ENCODE measurements at places on chromosomes 13 and 19. TPM values are rescaled to one million over a fixed set of nuclear protein-coding genes. Genes with fewer than 3 reads are reported as not detected.

SEMA6B gene
- polyA plus RNA-seq: not detected

PSG11 gene
- not detected for polyA plus RNA-seq

B3GNT8 gene
- polyA plus RNA-seq: 0.64 TPM

CNN1 gene
- not detected for polyA plus RNA-seq

PSG2 gene
- not detected for polyA plus RNA-seq

CEACAM8 gene
- polyA plus RNA-seq: not detected

ABCA7 gene
- polyA plus RNA-seq: 10.7 TPM

IRF3 gene
- 72.8 TPM for polyA plus RNA-seq

CYP2S1 gene
- polyA plus RNA-seq: not detected

- H3K4me3 ChIP-seq: no peak overlapping the region
- H3K36me3 ChIP-seq: no peaks in the 10 kb centered on the region
- H3K27ac ChIP-seq: no peak overlapping the region
- H3K27me3 ChIP-seq: no peaks in the 10 kb centered on the region
- no peaks in the 10 kb centered on the region for H3K4me1 ChIP-seq
Measured at GRCh38 chr13:50448535-50448998, 394.9 kb downstream of the DLEU7 start.

DNA sequence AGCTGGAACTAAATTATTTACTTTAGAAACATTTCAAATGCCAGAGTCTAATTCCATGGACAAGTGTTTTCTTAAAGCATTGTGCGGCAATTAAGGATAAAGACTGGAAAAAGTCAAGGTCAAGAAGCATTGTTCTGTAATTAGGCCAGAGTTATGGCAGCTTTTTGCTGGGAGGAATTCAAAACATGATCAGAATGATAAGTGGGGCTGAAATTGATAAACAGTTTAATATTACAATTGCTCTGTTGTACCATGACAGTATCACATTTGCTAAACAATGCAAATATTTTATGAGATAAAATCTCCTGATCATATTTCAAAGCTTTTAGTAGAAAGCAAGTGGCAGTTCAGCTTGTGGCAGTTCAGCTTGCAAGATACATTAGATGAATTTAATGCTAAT is 513.7 kb downstream of the GPC6 start:
- no peak overlapping the region for H3K27ac ChIP-seq
- no peak for DNase-seq
- H3K4me3 ChIP-seq: no peak overlapping the region
- H3K27me3 ChIP-seq: no peaks in the 10 kb centered on the region

DNA sequence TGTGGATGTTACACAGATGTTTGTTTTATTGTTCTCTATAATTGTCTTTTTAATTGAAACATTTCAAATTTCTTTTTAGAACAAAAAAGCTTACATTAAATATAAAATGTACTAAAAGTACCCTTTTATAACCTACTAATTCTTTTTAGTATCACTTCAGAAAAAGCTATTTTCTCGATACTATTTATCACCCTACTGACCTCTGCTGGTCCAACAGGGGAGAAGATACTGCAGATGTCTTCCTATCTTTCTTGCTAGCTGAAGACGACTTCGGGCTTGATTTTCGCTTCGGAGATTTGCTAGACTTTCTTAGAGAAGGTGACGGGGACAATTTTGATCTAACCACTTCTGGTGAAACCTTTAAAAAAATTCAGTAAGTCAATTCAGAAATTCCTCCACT is 42.4 kb downstream of the ZC3H13 start:
- no peaks in the 10 kb centered on the region for H3K27me3 ChIP-seq
- no peaks in the 10 kb centered on the region for H3K4me1 ChIP-seq
- no peak for DNase-seq
- no peak overlapping the region for H3K4me3 ChIP-seq

DNA sequence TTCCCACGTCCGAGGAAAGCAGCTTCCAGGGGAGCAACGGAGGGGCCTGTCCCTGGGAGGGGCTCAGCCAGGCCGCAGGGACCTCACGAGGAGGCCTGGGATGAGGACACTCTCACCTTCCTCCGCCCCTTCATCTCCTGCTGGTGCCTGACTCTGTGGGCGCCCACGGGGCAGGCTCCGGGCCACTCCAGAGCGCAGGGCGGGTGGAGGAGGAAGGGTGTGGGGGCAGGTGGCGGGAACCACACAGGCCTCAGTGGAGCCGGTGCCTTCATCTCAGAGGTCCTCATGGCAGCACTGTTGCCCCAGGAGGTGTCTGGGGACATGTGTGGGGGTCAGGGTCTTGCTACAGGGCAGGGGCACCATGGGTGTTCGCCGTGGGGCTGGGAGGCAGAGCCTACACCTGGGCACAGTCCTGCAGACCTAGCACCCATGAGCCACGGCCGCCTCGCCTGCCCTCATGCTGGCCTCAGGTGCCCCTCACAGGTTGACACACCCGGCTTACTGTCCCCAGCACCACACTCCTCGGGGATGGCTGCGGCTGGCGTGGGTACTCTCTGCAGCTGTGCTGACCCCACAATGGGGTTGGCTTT is 10.1 kb upstream of the TMEM255B start:
- no peaks in the 10 kb centered on the region for H3K36me3 ChIP-seq
- no peak overlapping the region for H3K27ac ChIP-seq
- no peak for DNase-seq
- no peak overlapping the region for H3K4me3 ChIP-seq
- no peaks in the 10 kb centered on the region for H3K27me3 ChIP-seq

GRCh38 chr19:18775586-18776287 is 15.4 kb downstream of the COMP start:
- H3K4me1 ChIP-seq: no peaks in the 10 kb centered on the region
- H3K27me3 ChIP-seq: no peaks in the 10 kb centered on the region
- H3K36me3 ChIP-seq: no peaks in the 10 kb centered on the region

- DNase-seq: no peak
- H3K4me1 ChIP-seq: peaks cover 24% of the 10 kb centered on the region
- no peaks in the 10 kb centered on the region for H3K36me3 ChIP-seq
- no peak overlapping the region for H3K27ac ChIP-seq
- no peak overlapping the region for H3K4me3 ChIP-seq
Measured at GRCh38 chr19:45492627-45493470, 4.0 kb downstream of the RTN2 start.

DNA sequence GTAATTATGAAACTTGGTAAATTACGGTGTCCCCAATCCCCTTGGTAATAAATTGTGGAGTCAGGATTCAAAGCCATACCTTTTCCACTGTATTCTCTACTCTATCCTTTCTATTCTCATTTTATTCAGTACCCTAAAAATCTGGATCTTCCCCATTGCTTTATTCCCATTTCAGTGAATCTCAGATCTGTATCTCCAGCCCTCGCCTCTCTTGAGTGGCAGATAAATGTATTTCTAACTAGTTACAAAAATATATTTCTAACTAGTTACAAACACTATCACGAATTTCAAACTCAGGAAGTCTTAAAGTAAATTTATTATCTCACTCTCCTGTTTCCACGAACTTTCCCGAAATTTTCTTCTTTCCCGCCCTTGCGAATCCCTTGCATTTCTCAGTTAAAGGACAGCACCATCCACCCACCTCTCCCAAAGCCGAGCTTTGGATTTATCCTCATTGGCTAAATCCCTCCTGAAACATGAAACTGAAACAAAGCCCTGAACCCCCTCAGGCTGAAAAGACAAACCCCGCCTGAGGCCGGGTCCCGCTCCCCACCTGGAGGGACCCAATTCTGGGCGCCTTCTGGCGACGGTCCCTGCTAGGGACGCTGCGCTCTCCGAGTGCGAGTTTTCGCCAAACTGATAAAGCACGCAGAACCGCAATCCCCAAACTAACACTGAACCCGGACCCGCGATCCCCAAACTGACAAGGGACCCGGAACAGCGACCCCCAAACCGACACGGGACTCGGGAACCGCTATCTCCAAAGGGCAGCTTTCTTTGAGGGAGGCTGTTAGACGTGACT is 164.3 kb upstream of the PABPC3 start:
- no peak overlapping the region for H3K27ac ChIP-seq
- H3K4me3 ChIP-seq: no peak overlapping the region
- no peaks in the 10 kb centered on the region for H3K36me3 ChIP-seq
- H3K4me1 ChIP-seq: no peaks in the 10 kb centered on the region
- no peaks in the 10 kb centered on the region for H3K27me3 ChIP-seq
- DNase-seq: no peak

- no peak for DNase-seq
- no peak overlapping the region for H3K27ac ChIP-seq
- peaks cover 22% of the 10 kb centered on the region for H3K4me1 ChIP-seq
- H3K27me3 ChIP-seq: no peaks in the 10 kb centered on the region
- no peaks in the 10 kb centered on the region for H3K36me3 ChIP-seq
Measured at GRCh38 chr13:26486550-26486949, 70.9 kb upstream of the WASF3 start.

DNA sequence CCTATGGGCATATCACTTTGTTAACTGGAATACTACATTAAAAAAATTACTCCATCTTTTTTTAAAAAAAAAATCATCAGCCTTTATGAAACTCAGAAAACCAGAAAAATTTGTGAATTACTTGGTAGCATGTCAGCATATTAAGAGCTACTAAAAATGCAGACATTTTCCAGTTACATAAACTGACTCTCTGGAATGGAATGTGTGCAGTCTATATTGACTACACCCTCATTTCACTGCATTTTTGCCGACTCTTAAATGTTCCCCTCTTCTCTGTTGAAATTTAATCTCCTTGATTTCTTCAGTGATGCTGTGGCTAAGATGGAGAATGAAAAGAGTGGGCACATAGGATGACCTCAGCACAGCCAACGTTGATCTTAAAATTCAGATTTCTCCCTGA is 393.8 kb downstream of the ITGBL1 start:
- no peak for DNase-seq
- no peaks in the 10 kb centered on the region for H3K4me1 ChIP-seq
- H3K36me3 ChIP-seq: no peaks in the 10 kb centered on the region
- H3K4me3 ChIP-seq: no peak overlapping the region

DNA sequence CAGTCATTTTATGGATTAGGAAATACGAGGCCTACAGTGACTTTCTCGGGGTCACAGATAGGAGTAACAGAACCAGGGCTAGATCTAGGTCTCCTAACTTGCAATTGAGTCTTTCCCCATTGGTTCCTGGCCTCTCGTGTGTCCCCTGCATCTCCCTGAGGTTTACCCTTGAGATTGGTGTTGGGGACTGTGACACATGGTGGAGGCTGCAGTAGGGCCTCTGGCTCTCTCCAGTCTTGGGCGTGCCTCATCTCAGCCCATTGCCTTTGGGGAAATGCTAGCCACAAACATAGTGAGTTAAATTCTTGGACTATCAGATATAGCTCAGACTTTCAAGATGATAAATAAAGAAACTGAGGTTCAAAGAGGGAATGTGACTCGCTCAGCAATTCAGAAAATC is 212.1 kb downstream of the KCNRG start:
- H3K27ac ChIP-seq: no peak overlapping the region
- no peak for DNase-seq
- H3K27me3 ChIP-seq: no peaks in the 10 kb centered on the region
- H3K36me3 ChIP-seq: no peaks in the 10 kb centered on the region
- H3K4me3 ChIP-seq: no peak overlapping the region

- no peaks in the 10 kb centered on the region for H3K36me3 ChIP-seq
- no peak overlapping the region for H3K27ac ChIP-seq
- no peaks in the 10 kb centered on the region for H3K27me3 ChIP-seq
Measured at GRCh38 chr13:77563111-77563510, 27.6 kb downstream of the SCEL start.

GRCh38 chr19:8821748-8822241 is 10.3 kb downstream of the ZNF558 start:
- peaks cover 44% of the 10 kb centered on the region for H3K36me3 ChIP-seq
- DNase-seq: no peak

- no peaks in the 10 kb centered on the region for H3K27me3 ChIP-seq
- no peak overlapping the region for H3K4me3 ChIP-seq
- H3K27ac ChIP-seq: no peak overlapping the region
- H3K36me3 ChIP-seq: no peaks in the 10 kb centered on the region
Measured at GRCh38 chr13:80840316-80840976, 499.5 kb upstream of the SPRY2 start.

DNA sequence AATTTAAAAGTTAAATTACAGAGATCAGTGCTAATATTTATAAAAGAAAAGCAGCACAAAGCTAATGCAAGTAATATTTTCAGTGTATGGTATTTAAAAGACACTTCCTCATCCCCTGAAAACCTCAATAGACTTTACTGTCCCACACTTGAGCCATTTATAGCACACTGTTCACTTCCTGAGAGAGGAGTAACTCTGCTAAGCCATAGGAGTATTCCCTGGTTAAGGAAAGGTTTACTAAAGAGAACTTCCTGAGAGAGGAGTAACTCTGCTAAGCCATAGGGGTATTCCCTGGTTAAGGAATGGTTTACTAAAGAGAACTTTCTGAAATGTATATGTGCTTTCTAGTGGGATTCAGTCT is 159.4 kb downstream of the NHLRC3 start:
- H3K27ac ChIP-seq: no peak overlapping the region
- H3K27me3 ChIP-seq: no peaks in the 10 kb centered on the region
- no peak overlapping the region for H3K4me3 ChIP-seq
- no peaks in the 10 kb centered on the region for H3K36me3 ChIP-seq

- no peak overlapping the region for H3K27ac ChIP-seq
- H3K4me3 ChIP-seq: no peak overlapping the region
- H3K36me3 ChIP-seq: no peaks in the 10 kb centered on the region
Measured at GRCh38 chr19:44812142-44812718, 3.3 kb downstream of the BCAM start.

GRCh38 chr19:38434549-38435051 is 1.1 kb downstream of the RYR1 start:
- peaks cover 3% of the 10 kb centered on the region for H3K27me3 ChIP-seq
- DNase-seq: no peak
- H3K36me3 ChIP-seq: no peaks in the 10 kb centered on the region
- H3K4me1 ChIP-seq: peaks cover 8% of the 10 kb centered on the region

- DNase-seq: no peak
- H3K27me3 ChIP-seq: no peaks in the 10 kb centered on the region
- H3K4me3 ChIP-seq: no peak overlapping the region
- no peaks in the 10 kb centered on the region for H3K4me1 ChIP-seq
- H3K27ac ChIP-seq: no peak overlapping the region
Measured at GRCh38 chr13:102999499-102999898, 66.7 kb downstream of the SLC10A2 start.

GRCh38 chr13:54687173-54687572 is 1658.6 kb downstream of the OLFM4 start:
- no peak for DNase-seq
- H3K27me3 ChIP-seq: no peaks in the 10 kb centered on the region
- H3K4me3 ChIP-seq: no peak overlapping the region
- H3K36me3 ChIP-seq: no peaks in the 10 kb centered on the region
- H3K27ac ChIP-seq: no peak overlapping the region

DNA sequence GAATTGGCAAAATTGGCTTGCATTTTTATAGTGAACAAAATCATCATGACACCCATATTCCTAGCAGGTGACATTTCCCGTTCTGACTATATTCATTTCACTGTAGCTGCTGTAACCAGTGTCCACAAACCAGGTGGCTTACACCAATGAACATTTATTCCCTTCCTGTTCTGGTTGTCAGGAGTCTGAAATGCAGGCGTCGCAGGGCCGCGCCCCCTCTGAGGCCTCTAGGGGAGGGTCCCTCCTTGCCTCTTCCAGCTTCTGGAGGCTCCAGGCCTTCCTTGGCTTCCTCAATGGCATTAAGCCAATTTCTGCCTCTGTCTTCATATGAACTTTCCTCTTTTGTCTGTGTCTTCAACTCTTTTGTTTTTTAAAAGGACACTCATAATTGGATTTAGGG is 6.5 kb upstream of the RLN3 start:
- DNase-seq: no peak
- no peaks in the 10 kb centered on the region for H3K27me3 ChIP-seq
- no peak overlapping the region for H3K27ac ChIP-seq
- H3K4me3 ChIP-seq: no peak overlapping the region
- peaks cover 6% of the 10 kb centered on the region for H3K4me1 ChIP-seq

All from CD4-positive, alpha-beta memory T cell (primary cell).